ENCODE measurements at places on chromosomes 1 and 21.
A peak's percentile ranks its signal among the peaks of the same experiment; 100 is the strongest.

GRCh38 chr1:183956559-183957188 lies 80.9 kb downstream of the COLGALT2 start:
- peak; percentile 92 for DNase-seq

GRCh38 chr21:37041706-37042271 lies 31.1 kb downstream of the PIGP start:
- DNase-seq, result no peak

GRCh38 chr1:202135221-202135721 lies 9.3 kb downstream of the ARL8A start:
- peak; percentile 86 for DNase-seq

GRCh38 chr1:8965121-8965820 lies 19.6 kb downstream of the CA6 start:
- no peak for DNase-seq

DNA sequence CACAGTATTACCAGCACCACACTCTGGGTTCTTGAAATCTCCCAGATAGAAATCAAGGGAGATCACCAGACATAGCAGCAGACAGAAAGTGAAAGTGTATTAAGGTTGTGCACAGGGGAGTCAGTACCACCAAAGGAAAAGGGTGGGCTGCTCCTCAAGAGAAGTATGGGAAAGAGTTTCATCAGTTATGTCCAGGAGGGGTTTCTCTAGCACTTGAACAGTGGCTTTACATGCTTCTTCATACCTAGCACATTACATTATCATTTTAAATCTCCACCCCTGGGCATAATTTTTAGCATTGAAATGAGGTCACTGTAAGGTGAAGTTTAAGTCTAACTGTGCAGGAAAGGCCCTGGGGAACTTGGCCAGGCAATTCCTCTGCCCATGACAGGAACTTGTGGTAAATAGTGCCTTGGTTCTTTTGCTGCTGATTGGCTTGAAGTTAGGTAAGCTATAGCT lies 601.0 kb downstream of the NUF2 start:
- peak; percentile 68 for DNase-seq

DNA sequence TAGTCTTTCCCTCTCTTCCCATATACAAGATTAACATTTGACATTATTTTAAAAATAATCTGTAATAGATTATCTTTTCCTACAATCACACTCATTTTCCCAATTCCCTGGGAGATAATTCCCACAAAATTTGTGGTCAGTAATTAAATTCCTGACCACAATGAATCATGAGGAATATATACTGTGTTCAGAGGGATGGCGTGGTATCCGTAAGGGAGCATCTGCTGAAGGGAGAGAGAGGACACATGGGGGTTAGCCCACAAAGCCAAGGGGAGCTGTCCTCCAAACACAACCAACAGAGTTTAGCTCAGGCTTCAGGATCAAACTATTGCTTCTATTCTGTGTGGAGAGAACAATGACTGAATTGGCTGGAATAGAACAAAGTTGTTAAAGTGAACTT lies 57.1 kb upstream of the PPP2R5A start:
- DNase-seq, result no peak

DNA sequence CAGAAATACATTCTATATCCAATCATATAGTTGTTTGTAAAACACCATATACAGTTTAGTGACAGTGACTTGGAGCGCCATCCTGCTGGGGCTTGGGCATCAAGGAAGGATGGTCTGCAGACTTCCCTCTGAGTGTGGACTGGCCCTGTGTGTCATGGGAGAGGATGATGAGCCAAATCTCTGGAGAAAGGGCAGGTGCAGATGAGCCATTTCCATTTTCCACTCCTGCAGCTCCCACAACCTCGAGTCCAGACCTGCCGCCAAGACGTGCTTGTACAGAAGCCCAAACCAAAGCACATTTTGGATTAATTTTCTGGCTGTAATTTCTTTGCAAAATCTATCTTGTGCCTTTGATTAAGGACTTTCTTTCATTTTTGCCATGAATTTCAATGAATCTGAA lies 48.3 kb upstream of the SLC22A15 start:
- no peak for DNase-seq

DNA sequence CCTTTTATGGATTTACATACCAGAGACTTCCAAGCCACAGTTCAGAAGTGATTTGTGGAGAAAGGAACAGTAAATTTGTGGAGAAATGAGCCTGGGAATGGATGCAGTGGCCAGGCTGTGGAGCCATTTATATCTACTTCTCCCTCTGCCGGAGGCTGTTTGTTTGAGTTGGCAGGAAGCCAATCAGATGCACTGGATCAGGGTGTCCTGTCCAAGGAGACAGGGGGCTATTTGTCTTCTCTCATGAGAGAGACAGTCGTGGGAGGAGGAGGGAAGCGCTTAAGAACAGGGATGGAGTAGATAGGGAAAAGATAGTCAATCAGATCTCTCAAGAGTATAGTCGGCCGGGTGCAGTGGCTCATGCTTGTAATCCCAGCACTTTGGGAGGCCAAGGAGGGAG lies 2.8 kb upstream of the HAPLN2 start:
- peak; percentile 63 for DNase-seq

DNA sequence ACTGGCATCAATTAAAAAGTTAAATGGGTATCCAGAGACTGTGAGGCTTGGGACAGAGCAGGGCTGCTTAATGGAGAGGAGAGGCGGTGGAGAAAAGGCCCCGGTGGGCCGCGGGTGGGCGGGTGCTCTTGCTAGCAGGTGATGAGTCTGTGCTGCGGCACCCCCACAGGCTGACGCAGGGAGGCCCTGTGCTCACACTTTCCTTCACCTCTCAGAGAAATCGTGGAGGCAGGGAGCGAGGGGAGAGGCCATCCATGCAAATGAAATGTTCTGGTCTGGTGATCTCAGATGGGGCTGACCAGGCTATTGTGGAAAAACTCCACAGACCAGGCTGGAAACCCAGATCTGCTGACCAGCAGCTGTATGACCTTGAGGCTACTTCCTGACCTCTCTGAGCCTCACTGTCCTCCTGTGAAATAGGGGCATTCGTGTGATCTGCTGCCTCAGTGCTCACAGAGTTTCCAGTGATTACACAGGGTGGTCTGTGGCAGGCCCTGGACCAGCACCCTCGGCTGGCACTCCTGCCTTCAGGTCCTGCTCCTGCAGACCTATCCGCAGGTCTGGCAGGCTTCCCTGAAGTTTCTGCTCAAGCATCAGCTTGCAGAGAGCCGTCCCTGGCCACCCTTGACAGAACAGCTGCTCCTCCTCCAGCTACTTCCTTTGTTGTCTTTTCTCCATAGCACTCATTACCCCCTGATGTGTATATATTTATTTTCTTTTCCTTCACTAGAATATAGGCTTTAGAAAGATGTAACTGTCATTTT lies 89.2 kb downstream of the BEND5 start:
- DNase-seq, result no peak

GRCh38 chr1:22133931-22134324 lies 9.0 kb downstream of the WNT4 start:
- DNase-seq, result no peak

DNA sequence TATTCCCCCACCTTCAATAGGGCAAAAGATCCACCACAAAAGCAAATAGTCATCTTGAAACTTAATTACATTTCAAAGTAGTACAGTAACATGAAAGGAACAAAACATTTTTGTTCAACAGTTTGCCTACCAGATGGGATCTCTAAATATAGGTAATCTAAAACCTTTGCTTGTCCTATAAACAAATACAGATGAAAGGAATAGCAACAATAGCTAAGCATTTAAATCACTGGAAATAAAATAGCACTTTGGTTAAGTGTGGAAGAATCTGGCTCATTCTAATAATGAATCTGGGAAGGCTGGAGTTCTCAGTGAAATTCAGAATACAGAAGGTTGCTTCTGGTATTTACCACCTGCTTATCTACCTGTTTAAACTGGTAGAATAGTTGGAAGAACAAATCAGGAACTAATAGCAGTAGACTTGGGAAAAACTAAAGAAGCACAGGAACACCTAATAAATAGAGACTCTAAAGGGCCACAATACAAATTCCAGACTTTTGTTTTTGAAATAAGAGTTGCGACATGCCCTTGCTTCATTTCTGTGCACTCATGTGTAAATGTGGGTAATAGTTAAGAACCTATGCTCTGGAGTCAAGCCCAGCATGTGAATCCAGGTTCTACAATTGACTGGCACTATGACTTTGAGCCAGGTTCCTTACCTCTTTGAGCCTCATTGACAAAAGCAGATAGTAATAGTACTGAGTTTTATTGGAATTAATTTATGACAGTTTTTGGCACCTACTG lies 2.3 kb upstream of the LYPLAL1 start:
- DNase-seq, result no peak

GRCh38 chr1:208207388-208208131 lies 36.6 kb downstream of the PLXNA2 start:
- peak; percentile 44 for DNase-seq

- DNase-seq, result peak; percentile 63
Observed at GRCh38 chr1:231629132-231629531, 2.5 kb downstream of the DISC1 start.

- no peak for DNase-seq
Observed at GRCh38 chr1:228005511-228006033, 1.2 kb upstream of the WNT3A start.

GRCh38 chr1:205567716-205568115 lies 63.2 kb downstream of the CDK18 start:
- no peak for DNase-seq

GRCh38 chr21:17929510-17929909 lies 110.4 kb upstream of the C21orf91 start:
- no peak for DNase-seq

GRCh38 chr1:200684015-200684414 lies 14.3 kb upstream of the DDX59 start:
- no peak for DNase-seq

DNA sequence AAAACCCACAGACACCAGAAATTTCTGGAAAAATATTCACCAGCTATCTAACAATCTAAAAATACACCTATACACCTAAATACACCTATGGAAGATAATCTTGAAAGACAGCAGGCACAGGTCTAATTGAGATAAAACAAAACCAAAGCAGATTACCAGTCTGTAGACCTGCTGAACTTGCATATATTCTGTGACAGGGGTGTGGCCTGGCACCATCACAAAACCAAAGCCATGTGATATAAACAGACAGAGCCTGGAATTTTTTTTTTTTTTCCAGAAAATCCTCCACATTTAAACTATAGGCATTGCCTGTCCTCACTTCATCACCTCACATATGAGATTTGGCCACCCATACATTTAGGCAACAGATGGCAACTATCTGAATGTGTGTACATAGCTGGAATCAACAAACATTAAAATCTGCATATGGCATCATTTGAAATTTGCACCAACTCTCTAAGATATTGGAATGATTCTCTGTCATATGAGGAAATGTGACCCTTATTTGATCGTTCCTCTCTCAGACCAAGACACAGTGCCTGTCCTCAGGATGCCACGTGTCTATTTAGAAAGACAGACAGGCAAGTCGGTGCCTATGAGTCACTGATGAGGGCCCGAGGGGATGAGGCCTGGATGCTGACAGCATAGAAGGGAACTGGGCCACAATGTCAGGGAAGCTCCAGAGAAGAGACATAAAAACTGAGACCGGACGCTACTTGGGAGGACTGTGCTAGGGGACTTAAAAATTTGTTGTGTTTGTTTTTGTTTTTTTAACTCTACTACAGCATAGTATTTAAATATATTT lies 32.6 kb downstream of the NMNAT2 start:
- no peak for DNase-seq

GRCh38 chr1:209875515-209875914 lies 47.7 kb downstream of the UTP25 start:
- DNase-seq, result no peak

DNA sequence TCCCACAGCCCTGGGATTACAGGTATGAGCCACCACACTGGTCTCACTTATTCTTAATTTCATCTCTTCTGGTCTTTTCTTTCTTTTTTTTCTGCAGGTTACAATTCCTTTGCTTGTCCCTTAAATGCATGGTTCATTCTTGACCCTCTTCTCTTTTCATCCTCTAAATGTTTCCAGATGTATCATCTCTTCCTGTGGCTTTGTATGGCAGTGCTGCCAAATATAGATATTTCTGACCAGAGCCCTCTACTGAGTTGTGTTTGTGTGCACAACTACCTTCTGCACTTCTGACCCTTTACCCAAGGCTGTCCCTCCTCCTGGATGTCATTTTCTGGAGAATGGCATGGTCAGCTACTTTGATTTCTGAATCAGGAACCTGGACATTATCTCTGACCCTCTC lies 32.5 kb downstream of the OLFML3 start:
- DNase-seq, result no peak

- DNase-seq, result no peak
Observed at GRCh38 chr1:94553931-94554330, 12.4 kb upstream of the F3 start.

DNA sequence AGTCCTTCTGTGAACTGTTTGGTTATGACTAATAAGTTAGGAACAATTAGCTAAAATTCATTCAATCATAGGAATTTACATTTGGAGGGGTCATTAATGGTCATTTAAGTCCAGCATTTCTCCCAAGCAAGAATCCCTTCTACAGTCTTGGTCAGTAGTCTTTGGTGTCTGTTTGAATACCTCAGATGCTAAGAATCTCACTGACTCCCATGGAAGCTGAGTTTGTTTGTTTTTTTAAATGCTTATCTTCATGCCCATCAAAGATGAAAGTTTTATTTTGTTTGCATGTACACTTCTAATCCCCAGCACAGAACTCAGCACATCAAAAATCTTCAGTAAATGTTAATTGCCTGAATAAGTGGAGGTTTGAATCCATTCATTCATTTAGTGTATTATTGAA lies 41.3 kb upstream of the SLC44A3 start:
- DNase-seq, result no peak

DNA sequence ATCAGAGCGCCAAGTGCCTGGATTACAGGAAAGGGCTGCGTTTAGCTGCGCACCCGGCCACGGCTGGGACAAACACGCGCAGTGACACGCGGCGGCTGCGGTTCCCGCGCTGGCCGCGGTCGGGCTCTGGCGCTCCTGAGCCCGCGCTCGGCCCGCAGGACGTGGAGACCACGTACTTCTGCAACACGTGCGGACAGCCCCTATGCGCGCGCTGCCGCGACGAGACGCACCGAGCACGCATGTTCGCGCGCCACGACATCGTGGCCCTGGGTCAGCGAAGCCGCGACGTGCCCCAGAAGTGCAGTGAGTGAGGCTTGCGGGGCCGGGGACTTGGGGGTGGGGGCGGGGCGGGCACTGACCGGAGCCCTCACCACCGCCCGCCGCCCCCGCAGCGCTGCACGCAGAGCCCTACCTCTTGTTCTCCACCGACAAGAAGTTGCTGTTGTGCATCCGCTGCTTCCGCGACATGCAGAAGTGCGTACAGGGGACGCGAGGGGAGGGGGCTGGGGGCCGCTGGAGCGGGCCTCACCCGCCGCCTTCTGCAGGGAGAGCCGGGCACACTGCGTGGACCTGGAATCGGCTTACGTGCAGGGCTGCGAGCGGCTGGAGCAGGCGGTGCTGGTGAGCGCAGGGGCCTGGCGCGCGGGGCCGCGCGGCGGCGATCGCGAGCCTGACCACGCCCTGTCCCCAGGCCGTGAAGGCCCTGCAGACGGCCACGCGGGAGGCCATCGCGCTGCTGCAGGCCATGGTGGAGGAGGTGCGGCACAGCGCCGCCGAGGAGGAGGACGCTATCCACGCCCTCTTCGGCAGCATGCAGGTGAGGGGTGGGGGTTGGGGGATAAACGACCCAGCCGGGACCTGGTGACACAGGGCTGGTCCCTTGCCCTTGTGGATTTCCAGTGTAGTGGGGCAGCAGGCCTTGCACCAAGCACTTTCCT lies 3.1 kb downstream of the RNF207 start:
- peak; percentile 73 for DNase-seq
